ENCODE measurements at places on chromosomes 6 and 20.

DNA sequence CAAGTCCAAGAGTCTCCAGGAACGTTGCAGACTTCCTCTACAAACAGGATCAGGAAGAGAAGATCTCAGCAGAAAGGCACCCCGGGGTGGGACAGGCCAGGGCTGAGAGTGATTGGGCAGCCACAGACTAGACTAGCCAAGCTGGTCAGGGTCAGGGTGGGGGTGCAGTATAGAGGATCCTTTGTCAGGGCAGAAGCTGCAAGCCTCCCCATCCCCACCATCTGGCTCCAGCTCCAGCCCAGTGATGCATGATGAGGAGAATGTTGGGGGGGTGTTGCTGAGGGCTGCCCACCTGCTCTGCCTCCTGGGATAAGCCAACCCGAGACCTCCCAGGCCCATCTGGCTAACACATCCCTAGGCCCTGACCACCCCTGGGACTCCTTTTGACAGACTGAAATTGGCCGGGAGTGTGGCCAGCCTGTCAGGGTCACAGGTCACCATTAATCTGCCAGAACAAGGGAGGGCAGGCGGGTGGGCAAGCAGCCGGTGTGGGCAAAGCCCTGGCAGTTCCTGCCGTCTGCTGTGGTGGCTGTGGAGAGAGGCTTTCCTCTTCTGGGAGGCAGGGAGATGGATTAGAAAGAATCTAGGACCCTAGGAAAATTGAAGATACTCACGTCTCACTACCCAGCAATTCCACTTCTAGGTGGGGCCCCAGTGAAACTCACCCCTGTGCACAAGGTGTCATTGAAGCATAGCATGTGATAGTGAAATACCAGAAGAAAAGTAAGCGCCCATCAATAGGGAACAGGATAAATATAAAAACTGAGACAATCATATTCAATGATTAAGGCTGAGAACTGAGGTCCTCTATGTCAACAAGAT is 22.1 kb upstream of the SNTA1 start:
- no peak for DNase-seq

GRCh38 chr6:89948876-89949275 is 54.6 kb downstream of the GJA10 start:
- DNase-seq: no peak

GRCh38 chr6:42185597-42185996 is 9.2 kb downstream of the GUCA1B start:
- no peak for DNase-seq

DNA sequence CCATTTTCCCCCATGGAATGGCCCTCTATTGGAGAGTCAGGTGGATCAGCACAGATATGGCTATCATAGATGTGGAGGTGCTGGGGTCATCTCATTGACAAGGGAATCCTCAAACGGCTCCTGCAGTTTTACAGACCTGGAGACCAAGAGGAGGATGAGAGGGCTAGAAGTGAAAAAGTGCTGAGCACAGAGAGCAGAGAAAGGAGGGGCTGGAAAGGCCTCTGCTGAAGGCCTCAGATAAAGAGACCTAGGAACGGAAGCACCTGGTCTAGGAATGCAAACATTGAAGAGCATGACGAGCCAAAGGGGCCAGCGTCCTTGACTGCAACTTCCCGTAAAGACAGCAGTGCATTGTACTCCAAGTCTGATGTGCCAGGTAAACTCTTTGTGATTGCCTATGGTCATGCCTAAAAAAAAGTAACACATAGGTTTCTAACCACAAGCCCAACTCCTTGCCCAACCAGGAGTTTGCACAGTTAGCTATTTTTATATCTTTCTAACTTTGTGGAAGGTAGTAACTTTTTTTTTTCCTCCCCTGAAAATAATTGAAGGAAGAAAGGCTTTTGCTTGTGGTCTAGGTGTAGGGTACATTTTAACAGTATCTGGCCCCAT is 15.2 kb downstream of the RSPH4A start:
- no peak for DNase-seq

GRCh38 chr6:7703148-7703680 is 22.7 kb upstream of the BMP6 start:
- DNase-seq: no peak

DNA sequence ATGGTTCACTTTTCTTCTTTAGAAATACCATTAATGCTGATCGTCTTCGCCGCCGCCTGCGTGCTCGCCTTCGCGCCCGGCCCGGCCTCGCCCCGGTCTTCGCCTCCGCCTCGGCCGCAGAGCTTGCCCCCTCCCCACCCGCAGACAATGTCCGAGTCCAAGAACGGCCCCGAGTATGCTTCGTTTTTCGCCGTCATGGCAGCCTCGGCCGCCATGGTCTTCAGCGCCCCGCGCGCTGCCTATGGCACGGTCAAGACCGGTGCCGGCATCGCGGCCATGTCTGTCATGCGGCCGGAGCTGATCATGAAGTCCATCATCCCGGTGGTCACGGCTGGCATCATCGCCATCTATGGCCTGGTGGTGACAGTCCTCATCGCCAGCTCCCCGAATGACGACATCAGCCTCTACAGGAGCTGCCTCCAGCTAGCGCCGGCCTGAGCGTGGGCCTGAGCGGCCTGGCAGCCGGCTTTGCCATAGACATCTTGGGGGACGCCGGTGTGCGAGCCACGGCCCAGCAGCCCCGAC is 4.8 kb upstream of the PRPH2 start:
- no peak for DNase-seq

DNA sequence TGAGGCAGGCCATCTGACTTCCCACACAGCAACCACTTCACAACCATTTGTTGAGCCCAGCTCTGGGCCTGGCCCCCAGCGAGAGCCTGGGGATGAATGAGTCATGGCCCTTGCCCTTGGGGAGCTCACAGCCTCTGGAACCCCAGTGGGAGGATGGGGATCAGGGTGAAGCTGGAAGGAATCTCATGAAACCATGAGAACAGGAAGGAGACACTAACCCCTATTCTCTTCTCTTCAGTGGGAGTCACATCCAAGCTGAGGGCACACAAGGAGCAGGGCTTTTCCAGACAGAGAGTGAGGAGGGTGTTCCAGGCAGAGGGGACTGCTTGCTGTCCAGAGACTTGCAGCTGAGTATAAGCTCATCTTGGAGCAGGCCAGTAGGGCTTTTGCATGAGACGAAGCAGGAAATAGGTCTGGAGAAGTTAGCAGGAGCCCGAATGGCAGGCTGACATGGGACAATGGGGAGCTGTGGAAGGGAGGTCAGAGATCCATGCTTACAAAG is 7.5 kb downstream of the FOXS1 start:
- DNase-seq: no peak
